ENCODE measurements at places on chromosomes 11 and 22.

GRCh38 chr22:33188326-33188725 is 130.1 kb upstream of the SYN3 start:
- DNase-seq = peak; percentile 33

DNA sequence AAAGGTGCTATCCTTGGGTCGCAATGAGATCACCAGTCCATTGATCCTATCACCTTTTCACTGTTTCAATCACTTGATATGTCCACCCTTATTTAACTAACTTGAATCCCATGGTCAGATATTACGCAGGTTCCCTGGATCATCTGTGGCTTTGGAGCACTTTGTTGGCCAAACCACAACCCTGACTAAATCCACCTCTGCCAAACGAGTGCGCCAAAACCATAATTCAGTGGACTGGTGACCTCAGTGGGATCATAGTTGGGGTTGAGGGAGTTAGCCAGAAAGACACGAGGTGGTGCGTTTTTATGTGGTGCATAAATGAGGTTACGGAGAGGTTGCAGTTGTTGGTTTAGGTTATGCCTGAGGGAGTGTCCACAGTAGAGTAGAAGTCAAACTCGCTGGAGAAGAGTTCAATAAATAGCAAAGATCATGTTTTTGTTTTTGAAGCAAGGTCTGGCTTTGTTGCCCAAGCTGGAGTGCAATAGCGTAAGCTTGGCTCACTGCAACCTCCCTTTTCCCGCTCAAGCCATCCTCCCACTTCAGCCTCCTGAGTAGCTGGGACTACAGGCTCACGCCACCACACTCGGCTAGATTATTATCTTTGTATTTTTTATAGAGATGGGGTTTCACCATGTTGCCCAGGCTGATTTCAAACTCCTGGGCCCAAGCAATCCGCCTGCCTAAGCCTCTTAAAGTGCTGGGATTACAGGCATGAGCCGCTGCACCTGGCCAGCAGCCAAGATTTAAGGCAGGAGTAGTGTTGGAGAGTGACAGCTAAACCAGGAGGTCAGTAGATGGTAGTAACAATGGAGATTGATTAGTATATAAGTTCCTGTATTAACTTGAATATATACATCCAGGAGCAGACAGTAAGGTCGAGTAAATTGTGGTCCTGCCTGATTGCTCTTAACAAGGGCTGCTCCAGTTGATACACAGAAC is 4.5 kb downstream of the FOXR1 start:
- DNase-seq = peak; percentile 9

DNA sequence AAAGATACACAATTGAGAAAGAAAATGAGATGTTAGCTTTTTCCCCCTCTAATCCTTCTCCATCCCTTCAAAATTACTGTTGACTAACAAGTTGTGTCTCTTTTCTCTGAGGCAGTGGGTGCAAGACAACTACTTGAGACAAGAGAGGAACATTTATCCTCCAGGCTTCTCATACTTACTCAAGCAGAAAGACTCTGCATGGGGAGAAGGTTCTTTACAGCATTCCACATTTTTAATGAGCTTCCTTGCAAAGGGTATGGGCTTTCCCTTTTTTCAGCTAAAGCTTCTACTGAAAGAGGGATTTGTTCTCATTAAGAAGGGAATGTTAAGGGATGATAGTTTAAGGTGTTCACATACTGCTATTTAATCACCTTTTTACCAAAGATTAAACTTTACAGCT is 47.8 kb downstream of the PAX6 start:
- DNase-seq = peak; percentile 47

- DNase-seq = no peak
These were observed 164.8 kb upstream of the BDNF start for GRCh38 chr11:27865105-27865504.

DNA sequence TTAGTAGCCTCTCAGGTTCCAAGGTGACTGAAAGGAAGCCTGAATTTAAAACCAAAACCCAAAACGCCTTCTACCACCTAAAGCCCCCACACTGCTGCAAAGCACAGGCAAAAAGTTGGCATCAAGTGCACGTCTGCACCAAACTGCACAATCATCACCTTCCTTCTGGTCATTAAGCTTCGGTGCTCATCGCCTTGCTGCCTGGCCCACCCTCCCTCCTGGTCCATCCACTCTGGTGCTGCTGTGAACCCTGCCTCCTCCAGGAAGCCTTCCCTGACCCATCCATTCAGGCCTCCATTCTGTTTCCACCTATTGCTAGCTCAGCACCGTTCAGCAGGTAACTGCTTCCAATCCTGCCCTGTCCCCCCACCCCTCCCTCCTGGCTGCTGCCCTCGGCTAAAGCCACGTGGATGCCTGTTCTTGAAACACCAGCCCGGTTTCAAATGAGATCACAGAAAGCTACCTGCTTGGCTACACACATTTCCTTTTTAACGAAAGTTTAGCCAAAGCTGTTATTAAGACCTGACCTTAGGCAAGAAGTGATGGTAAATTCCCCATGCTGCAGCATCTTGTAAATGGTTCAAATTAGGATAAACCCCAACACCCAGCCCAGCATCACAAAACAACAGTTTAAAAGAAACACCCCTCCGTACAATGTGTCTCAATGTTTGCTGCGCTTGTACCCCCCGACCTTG is 53.8 kb upstream of the CD5 start:
- no peak for DNase-seq

DNA sequence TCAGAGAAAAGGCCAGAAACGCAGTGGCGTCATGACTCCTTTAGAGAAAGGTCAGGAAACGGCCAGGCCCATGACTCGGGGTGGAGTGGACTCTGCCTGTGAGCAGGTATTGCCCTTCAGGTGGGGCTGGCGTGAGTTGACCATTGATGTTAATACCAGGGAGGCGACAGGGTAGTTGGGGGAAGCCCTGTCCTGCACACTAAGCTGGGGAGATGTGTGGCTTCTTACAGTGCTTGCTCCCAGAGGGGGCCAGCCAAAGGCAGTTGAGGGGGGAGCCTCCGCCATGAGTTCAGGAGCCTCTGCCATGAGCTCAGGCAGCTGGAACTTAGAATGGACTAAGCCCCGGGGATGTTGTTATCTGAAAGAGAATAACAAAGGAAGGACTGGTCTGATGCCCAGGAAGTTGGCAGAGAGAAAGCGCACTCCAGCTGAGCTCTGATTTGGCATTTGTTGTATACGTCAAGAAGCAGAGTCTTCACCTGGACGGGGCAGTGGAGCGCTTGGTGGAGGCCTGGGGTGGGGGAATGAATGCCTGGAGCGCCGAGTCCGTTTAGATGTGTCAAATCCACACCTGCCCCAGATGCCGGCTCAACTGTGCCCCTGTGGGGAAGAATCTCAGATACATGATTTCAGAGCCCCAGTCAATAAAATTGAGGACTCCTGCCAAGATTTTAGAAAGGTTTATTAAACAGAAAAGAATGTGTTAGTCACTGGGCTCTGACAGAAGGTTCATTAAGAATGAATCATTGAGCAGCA is 222.5 kb downstream of the TBC1D22A start:
- DNase-seq = peak; percentile 51

- DNase-seq = peak; percentile 35
These were observed 789 bp downstream of the SIK2 start for GRCh38 chr11:111602865-111603610.

DNA sequence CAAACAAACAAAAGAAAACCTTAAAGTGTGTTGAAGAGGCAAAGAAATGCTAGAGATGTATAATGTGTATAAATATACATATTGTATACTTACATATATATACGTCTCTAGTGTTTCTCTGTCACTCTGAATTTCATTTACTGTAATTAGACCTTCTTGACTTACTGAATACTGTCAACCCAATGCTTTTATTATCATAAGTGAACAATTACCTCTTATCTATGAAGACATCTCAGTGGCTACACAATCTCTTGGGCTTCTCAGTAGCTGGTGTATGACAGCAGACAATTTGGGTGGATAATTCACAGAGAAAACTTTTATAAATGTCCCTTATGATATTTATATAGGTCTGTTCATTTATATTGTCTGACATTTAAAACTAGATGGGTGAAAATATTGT is 664.1 kb upstream of the ANO3 start:
- DNase-seq = no peak

DNA sequence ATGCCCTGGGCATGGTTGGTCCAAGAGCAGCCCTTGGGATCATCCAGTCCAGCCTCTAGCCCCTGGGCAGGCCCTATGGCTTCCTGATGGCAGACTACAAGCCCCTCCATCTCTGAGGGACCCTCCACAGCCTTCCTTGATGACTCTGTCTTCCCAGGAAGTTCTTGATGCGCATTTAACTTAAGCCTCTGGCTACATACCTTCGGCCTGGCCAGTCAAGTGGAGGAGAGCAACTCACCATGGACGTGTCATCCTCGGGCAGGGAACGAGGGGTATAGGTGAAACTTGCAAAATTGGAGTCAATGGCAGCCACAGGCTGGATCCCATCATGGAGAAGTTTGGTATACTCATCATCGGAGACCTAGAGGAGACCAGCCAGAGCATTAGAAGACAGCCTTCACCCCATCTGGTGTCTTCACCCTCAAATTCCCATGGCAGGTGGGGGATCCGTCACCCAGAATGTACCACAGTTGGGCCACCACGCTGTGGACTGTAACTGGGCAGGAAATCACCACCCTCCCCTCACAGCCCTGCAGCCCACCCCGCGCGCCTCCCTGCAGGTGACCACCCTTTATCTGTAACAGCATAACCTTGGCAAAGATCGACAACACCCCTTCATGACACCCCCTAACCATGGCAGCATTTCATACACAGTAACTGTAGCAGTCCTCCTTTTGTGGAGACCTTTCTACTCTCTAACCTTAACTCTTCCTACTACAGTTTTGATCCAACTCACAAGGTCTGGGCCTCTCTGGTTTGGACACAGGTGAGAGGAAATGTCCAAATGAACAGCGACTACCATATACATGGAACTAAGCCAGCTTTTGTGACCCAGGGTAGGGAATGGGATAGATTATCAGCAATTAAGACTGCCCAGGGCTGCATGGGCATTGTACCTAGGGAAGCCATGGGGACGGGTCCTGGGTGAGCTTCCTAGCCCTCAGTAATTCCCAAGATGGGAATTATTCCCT is 91.7 kb downstream of the PDE2A start:
- DNase-seq = no peak

DNA sequence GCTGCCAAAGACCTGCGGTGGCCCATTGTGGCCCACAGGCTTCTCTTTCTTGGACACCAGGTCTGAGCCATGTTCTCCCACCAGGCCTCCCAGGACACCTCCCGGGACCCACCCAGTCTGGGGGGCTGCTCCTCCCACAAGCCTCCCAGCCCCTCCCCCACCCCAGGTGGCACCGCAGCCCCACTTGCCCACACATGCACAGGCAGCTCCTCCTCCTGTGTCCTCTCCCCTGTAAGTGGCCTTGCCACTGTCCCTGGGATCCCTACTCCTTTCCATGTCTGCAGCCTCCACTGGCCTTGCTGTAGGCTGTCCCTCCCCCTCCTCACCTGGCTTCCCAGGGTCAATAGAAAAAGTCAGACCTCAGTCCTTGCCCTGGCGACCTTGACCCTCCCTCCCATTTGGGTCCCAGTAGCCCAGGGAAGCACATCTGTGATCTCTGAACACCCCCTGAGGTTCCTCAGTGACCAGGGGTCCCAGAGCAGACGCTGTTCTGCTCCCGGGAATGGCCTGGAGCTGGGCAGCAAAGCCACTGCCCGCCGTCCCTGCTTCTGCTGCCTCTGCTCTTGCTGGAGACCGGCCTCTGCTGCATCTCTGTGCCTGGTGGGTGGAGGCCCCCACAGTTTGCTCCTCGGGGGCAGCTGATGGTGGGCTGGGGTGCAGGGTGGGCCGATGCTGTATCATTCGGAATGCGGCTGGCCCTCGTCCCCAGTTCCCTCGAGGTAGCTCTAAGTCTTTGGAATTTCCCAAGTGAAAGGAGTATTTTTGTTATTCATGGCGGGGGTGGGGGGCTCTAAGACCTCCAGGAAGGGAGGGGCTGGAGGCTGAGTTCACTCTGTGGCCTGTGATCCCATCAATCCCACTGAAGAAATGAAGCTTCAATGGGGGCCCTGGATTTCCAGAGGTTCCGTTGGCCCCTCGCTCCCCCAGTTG is 43.6 kb downstream of the ARHGAP8 start:
- DNase-seq = no peak

All from renal cortical epithelial cell (primary cell).